A172 (cell line): ENCODE measurements at places on chromosomes 7 and 10.

DNA sequence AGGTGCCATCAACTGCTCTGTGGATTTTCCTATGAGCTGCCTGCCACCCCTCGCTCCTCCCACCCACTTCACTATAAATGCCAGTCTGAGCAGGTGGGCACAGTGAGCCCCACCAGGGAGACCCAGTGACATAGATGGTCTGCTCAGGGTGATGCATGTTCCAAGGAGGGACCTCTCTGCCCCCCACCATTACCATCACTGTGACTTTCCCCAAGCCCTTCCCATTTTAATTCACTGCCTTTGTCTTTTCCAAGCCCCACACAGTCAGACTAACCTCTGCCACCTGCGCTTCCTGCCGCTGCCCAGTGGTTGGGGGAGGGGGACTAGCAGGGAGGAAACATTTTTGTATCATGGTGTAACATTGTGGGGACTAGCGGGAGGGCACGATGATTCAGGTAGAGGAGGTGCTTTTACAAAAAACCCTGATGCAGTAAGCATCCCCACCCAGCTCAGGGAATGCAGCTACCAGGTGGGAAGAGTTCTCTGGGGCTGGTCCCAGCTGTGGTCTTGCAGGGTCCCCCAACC, 24.6 kb downstream of the PRSS2 start:
- DNase-seq, result peak; percentile 35

GRCh38 chr7:44276571-44277221, 48.7 kb downstream of the CAMK2B start:
- DNase-seq, result no peak

- no peak for DNase-seq
Measured at GRCh38 chr7:70210936-70211310, 612.6 kb downstream of the AUTS2 start.

- DNase-seq, result no peak
Measured at GRCh38 chr10:84054743-84055142, 84.6 kb upstream of the GHITM start.

DNA sequence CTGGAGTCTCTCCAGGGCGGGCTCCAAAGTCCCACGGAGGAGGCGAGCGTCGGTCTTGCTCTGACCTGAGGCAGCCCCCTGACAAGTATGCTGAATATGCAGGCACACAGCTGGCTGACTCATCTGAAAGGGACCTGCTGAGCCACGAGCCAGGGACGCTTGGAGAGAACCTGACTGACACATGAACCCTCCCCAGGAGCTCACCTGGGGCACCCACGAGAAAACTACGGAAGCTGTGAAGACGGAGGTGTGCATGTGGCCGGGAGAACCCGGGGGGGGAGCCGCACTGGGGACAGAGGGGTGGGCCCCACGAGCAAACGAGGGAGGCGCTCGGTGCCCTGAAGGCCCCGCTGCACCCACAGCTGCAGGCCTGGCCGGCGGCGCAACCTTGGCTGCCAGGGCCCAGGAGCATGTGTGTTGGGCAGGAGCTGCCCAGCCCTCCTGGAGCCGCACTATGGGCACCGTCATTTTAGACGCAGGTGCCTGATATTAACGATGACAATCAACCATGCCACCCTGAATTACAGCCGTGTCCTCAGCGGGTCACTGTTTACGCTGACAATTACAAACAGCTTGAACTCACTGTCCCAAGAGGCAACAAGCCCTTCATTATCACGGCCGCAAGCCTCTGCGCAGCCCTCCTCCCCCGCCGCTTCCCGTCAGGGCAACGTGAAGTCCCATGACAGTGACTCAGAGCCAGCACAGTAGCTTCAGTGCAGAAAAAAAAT, 64.7 kb downstream of the DIP2C start:
- peak; percentile 83 for DNase-seq

- no peak for DNase-seq
Measured at GRCh38 chr7:110947408-110947807, 143.5 kb upstream of the LRRN3 start.

DNA sequence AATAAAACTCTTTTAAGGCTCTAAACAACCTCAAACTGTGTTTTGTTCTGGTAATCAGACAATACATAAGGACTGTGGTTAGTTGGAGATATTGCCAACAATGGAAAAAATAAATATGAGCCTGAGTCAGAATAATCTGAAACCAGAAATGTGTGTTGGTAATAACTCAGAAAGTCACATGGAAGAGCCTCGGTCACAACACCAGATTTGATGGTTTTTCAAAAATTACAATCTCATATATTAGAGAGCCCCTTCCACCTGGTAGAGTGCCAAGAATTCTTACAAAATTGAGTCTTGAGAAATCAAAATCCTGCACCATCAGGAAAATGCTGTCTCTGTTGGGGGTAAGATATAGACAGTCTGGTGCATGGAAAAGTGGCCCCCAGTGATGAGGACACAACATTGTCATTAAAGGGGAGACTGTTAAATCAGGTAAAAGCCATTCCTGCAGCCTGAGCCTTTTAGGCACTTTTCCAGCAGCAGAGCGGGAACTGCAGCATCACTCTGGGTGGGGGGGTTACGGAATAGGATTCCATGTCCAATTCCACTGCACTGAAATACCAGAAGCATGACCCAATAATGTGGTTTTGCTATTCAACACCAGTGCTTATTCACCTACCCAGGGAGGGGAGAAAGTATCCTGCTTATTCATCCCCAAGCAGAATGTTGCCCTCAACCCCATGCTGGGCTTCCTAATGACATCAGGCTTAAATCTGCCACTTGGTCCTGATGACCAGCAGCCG, 9.5 kb upstream of the ADAM12 start:
- DNase-seq, result peak; percentile 96

- no peak for DNase-seq
Measured at GRCh38 chr7:131967216-131967730, 410.8 kb upstream of the PODXL start.

- no peak for DNase-seq
Measured at GRCh38 chr10:64765498-64765897, 1244.3 kb downstream of the REEP3 start.

GRCh38 chr10:453647-454046, 235.8 kb downstream of the DIP2C start:
- DNase-seq, result no peak

GRCh38 chr7:1344421-1344820, 111.7 kb downstream of the UNCX start:
- no peak for DNase-seq

- no peak for DNase-seq
Measured at GRCh38 chr7:41351091-41351490, 351.8 kb downstream of the INHBA start.

GRCh38 chr7:91082852-91083495, 181.3 kb upstream of the FZD1 start:
- peak; percentile 7 for DNase-seq

- DNase-seq, result no peak
Measured at GRCh38 chr10:90112681-90113080, 411.3 kb downstream of the KIF20B start.

- DNase-seq, result peak; percentile 48
Measured at GRCh38 chr7:26686448-26686981, 177.9 kb downstream of the SKAP2 start.

DNA sequence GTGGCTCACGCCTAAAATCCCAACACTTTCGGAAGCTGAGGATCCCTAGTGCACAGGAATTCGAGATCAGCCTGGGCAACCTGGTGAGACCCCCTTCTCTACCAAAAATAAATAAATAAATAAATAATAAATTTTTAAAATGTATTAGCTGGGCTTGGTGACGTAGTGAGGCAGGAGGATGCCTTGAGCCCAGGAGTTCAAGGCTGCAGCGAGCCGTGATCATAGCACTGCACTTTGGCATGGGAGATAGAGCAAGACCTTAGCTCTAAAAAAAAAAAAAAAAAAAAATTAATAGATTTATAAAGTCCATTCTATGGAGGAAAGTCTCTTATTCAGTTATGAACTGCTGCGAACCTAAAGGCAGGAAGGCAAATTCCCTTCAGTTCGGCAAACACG, 1.1 kb upstream of the PTPN12 start:
- no peak for DNase-seq

DNA sequence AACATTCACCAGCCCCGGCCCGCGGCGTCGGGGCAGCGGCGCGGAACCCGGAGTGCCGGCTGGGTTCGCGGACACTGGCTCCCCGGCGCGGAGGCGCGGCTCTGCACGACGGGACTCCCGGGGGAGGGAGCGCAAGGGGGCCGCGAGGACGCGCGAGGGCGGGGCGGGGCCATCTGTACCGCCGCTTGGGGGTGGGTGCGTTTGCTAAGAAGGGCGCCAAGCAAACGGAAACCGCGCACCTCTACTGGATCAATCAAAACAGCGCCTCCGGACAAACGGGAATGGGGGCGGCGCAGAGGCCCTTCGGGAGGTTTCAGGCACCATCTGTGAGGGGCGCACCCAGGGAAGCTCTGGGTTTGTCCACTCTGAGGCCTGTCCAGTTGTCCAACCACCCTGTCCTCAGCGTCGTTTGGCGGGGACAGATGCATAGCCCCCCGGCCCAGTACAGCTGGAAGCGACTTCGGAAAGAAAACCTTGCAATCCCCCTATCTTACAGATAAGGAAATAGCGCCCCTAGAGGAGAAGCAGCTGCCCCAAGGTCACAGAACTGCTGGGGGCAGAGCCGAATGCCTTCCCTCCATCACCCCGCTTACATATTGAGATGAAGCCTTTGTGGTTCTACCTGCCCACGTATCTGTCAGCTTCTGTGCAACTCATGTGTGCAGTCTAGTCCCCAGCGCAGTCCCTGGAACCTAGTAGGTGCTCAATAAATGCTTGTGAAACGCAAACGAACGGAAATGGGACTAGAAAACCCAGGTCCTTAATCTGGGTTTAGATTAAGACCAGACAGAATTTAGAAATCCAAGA, 10.7 kb upstream of the SLIT1 start:
- DNase-seq, result peak; percentile 64

DNA sequence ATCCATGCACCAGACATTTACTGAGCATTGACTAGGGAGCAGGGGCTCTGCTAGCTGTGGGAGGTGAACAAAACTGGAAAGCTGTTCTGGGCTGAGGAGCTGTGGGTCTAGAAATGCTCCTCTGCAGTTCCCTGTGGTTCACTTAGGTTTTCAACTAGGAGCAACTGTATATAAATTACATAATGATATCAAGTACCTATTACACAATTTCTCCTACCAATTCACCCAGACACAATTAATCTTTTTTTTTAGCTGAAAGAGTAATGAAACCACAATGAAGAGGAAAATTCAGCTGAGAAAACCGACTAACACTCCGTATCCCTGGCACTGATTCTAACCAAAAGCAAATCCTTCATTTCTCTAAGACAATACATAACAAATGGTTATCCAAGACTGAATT, 39.4 kb downstream of the COL28A1 start:
- DNase-seq, result no peak

DNA sequence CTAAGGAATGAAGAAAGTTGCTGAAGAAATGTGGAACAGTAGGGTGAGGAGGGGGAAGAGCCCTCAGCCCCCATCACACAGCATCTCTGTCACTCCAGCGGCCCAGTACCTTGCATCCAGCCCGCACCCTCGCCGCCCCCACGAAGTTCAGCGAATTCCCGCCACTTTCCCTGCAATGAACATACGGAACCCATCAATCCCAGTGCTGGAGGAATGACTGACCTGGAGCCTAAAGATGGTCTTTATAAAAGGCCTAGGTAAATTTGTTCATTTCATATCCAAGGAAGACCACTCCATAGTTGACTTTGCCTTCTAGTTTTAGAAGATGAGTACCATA, 779 bp upstream of the KIF5B start:
- no peak for DNase-seq

GRCh38 chr10:77349226-77349625, 288.4 kb downstream of the KCNMA1 start:
- no peak for DNase-seq

- DNase-seq, result peak; percentile 89
Measured at GRCh38 chr7:43260980-43261878, 148.8 kb downstream of the HECW1 start.

DNA sequence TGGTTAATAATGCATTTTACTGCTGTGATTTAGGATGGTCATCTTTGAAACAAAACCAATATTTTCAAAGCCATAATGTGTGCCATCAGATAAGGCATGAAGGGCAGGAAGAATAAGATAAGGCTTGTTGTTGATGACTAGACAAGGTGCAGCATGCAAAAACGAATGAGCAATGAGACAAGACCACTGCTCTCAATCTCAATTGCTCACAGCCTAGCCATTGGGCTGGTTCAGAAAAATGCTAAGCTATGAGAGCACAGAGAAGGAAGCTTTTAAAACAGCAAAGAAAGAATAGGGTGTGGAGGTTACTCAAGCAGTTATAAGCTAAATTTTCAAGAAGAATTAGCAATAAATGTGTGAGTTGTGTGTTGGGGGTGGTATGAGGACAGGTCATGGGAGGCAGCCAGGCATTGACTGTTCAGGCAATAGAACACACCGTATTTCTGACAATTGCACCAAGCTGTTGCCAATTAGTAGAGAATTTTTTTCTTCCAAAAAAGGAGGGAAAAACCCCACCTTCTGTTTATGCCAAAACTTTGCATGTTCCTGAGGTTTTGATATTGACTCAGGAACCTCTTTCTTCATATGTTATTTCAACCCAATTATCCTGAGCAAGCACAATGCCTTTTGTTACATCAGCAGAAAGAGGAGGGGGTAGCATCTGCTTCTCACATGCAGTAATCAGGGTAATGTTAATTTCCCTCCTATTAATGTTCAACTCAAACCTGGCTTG, 276.5 kb downstream of the HDAC9 start:
- no peak for DNase-seq

DNA sequence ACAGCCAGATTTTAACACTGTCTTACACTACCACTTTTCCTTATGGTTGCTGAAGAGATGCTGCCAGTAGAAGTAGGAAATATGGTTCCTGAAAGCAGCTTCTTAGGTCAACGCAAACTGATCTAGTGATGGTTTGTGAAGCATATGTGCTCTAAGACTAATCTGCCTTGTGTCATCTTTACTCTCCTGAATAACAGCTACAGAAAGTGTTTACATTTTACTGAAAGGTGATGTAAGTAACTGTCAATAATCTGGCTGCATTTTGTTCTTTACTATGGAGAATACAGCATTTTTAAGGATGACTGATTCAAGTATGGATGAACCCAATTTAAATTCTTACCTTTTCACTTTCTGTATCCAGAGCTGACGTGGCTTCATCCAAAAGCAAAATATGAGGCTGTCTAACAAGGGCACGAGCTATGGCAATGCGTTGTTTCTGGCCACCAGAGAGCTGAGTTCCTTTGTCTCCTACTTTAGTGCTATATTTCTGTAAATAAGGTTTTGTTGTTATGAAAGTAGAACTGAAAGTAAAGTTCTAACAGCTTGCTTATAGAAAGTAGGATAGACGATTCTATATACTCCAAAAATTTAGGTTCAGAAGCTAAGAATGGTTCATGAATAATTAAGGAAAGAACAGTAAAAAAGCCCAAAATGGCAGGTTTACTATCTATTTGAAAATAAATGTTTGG, 30.2 kb upstream of the ABCB4 start:
- no peak for DNase-seq

GRCh38 chr7:92674379-92674778, 84.2 kb upstream of the FAM133B start:
- DNase-seq, result no peak

DNA sequence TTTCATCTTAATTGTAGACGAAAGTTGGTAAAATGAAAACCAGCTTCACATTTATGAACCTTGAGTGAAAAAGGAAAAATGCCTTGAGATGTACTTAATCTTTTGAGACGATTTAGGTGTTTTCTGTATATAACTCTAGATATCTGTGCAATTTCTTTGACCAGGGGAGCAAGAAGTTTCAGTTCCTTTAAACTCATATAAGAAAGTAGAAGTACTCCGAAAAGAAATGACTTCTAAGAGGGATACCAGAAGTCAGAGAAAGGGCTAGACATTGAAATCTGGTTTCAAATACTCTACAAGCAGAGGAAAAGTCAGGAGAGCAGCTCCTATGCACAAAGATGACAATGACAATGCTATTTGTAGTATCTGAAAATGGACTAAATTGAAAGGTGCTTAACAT, 303.7 kb downstream of the BAMBI start:
- no peak for DNase-seq

GRCh38 chr10:106957823-106958588, 206.5 kb downstream of the SORCS1 start:
- DNase-seq, result no peak
